ENCODE measurements at places on chromosomes 3 and 15.

GRCh38 chr3:187987924-187988323, 166.0 kb upstream of the LPP start:
- no peak for ATAC-seq

DNA sequence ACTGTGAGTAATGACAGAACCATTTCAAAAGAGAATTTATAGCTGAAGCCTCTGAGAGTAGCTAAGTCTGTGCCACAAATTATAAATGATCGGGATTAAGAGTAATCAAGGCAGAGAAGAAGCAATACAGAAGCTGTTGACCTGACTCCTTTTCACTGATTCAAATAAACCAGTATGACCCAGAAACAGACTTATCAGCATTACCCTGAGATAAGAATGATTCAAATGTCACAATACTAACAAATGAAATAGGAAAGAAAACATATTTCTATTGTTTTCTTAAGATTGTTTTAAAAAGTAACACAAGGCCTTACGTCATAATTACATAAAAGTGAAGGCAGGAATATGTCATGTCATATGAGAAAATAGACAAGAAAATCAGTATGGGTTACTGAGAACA, 1534.6 kb downstream of the SI start:
- no peak for ATAC-seq

DNA sequence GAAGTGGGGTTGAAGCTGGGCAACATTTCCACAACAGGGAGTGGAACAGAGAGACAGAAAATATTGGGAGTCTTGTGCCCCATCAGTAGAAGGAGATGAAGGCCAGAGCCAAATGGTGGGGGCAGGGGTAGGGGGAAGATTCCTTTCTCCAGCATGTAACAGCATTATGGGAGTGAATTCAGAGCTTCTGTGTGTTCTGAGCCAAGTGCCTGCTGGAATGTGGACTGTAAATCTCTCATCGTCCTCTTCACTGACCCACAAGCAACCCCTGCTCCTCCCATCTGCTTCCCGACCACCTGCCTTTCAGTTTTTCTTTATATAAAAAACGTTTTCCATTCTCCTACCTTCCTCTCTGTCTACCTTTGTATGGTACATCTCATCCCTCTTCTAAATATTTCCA, 344.2 kb upstream of the TPRG1 start:
- no peak for ATAC-seq

DNA sequence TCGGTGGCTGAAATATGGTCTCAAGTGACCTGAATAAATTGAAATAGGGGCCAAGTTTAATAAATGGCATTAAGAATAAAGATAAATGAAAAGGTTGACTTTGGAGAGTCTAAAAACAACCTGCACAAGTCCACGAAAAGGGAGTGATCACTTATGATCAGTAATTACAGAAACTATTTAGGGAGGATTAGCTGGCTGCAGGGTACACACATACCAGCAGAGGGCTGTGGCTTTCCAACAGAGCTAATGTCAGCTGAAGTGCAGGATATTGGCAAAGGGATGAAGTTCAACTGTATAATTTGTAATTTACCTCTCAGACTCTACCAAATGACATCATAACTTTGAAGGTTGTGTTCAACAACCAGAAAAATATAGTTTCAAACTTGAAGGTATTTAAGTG, 86.8 kb downstream of the SYNPR start:
- no peak for ATAC-seq

DNA sequence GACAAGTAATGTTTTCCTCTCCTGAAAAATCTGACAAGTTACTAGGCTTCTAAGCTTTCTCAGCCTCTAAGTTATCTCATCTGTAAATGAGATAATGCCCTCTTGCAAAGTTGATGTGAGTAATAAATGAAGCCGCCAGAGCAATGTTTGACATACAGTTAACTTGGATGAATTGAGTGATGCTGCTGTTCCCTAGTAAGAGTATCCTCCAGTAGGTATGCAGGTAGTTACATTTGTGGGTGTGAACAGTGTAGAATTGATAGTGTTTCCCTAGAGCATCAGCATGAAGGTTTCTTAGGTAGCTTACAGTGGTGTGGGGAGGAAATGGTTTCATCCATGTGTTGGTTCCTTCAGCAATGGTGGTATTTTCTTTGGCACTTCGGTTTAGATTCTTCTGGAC, 3.4 kb downstream of the ATP2C1 start:
- no peak for ATAC-seq

DNA sequence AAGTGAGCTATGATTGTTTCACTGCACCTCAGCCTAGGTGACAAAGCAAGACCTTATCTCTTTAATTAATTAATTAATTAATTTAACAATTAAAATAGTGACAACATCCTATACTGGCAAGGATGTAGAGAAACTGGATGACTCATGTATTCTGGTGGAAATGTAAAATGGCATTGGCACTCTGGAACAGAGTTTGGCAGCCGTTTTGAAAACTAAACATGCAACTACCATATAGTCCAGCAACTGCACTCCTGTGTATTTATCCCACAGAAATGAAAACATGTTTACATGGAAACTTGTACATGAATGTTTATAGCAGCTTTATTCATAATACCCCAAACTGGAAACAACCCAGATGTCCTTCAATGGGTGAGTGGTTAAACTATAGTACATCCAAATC, 56.6 kb downstream of the ANP32A start:
- no peak for ATAC-seq

DNA sequence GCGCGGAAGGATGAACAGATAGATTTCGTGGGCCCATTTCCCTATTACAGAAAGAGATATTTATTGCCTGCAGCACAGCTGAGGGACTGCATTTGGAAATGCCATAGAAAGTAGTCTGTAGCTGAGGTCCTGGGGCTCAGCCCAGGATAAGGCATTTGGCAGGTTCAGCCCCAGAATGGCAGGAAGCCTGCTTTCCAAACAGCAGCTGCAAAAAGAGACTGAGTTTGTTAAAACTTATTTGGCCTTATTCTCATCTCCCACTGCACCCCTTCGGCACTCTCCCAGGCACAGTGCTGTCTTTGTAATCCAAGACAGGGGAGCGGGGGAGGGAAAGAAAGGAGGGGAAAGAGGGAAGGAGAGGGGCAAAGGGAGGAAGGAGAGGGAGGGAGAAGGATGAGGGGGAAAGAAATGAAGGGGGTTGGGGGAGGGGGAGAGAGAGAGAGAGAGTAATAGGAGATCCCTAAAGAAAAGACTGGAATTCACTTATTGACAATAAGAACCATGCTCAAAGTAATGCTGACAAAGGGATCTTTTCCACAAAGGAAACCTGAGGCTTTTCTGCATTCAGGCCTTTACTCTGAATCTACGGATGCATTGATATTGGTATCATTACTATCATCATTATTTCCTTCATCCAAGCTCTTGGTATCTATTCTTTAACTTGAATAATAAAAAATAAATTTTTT, 94.0 kb upstream of the LRRN1 start:
- ATAC-seq = no peak

GRCh38 chr3:78421247-78421966, 1346.4 kb downstream of the ROBO1 start:
- ATAC-seq = no peak

GRCh38 chr3:105334138-105334882, 32.4 kb upstream of the ALCAM start:
- ATAC-seq = no peak

GRCh38 chr3:123036352-123037014, 8.9 kb upstream of the SEMA5B start:
- ATAC-seq = peak; percentile 80

- ATAC-seq = no peak
These were observed 14.1 kb downstream of the ITGA11 start for GRCh38 chr15:68417897-68418296.

- ATAC-seq = no peak
These were observed 23.2 kb downstream of the CYFIP1 start for GRCh38 chr15:22956978-22957260.

DNA sequence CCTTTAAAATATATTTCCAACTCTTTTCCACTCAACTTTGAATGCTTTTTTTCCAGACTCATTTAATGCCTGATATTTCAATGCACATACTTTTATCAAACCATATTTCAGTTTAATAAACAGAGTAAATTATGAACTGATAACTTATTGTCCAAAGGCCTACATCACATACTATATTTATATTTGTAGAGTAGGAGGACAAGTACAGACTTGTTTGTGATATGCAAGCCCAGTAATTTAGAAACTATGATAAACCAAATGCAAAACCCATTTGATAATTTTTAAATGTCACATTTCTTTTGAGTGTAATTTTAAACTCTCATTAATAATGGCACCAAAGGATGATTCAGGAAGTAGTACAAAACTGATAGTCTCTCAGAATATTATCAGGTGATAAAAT, 3.3 kb downstream of the RFX7 start:
- no peak for ATAC-seq

- no peak for ATAC-seq
These were observed 121.7 kb upstream of the CFAP20DC start for GRCh38 chr3:59171491-59171890.

DNA sequence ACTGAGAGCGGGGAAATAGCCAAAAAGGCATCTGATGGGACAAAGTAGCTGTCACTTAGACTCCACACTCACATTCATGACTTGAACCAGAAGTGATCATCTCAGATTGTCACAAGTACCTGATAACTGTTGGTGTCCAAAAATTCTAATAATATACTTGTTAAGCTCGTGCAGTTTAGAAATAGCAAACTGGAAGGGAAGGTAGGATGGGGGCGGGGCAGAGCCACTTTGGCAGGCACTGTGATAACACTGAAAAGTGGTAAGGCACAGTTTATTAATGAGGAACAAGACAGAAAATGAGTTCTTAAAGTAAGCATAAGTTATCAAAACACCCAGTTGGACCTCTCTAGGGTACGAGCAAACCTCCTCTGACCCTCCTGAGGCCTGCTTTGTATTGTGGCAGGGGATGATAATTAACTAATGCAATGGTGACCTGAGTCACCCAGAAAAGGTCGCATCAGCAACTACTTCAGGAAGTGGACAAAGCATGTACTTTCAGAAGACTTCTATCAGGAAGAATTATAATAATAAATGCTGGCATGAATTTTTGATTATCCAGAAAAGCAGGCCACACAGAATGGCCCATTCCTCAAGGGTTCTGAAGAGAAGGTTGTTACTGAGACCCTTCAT, 54.4 kb downstream of the ADCY5 start:
- no peak for ATAC-seq

- ATAC-seq = no peak
These were observed 603.6 kb downstream of the PLOD2 start for GRCh38 chr3:145557405-145557804.

DNA sequence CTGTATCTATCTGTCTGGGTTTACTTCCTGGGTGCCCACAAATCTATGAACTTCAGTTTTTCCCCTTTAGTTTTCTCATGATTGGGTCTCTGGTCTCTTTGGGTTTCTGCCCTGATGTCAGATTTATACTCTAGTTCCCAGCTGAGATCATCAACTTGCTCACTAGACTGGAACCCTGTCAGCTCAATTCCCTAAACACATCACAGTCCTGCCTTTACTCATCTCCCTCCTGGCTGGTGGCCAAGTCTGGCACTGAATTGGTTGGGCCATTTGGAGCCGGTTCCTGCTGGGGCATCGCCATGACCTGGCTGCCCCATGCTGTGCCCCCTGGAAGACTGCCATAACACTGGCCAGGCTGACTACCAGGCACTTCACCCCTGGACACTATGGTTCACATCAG, 345.3 kb downstream of the CHST2 start:
- peak; percentile 43 for ATAC-seq

DNA sequence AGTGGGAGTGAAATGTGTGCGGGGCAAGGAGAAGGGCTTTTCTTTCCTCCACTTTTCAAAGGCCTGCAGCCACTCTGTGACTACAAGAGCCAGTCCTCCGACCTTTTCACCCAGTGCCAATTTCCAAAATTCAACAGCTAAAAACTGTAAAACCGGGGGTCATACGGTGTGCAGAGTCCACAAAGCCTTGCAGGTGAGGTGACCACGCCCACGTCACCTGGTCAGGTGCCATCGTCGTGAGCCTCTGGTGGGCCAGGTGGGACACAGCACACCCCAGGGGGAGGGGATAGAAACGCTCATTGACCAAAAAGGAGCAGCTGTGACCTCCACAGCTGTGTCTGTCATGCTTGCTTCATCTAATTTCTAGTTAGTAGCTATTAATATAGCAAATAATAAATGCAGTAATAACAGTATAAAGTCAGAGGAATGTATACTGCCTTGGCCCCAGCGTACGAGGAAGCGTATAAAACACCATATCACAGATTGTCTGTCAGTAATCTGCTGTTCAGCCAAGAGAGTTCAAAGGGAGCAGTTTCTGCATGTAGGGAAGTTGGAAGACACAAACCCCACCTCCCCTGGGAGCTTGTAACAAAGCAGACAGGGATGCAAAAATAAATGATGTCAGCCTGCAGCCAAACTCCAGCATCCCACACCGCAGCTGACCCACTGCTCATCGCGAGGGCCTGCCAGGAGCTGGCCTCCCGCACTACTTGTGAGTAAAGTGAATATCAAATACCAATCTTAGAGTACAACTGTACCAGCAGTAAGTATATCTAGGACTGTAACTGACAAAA, 86.7 kb downstream of the VGLL4 start:
- ATAC-seq = no peak

DNA sequence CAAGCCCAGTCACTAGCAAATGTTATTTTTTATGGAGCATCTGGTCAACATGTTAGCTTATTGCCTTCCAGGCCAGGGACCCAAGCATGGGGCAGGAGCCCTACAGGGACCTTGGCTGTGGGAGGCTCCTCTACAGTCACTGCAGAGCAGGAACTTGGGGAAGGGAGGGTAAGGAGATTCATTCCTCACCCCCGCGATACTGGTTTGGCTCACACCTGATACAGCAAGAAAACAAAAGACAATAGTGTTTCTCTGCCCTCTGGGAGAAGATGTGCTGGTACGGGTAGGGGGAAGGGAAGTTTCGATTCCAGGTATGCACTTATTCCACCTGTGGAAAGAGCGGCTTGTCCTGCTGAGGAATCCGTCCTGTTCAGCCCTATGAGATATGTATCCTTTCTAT, 77.6 kb downstream of the SLC12A8 start:
- ATAC-seq = peak; percentile 27

GRCh38 chr3:194489736-194490612, 3.2 kb upstream of the ATP13A3 start:
- no peak for ATAC-seq

DNA sequence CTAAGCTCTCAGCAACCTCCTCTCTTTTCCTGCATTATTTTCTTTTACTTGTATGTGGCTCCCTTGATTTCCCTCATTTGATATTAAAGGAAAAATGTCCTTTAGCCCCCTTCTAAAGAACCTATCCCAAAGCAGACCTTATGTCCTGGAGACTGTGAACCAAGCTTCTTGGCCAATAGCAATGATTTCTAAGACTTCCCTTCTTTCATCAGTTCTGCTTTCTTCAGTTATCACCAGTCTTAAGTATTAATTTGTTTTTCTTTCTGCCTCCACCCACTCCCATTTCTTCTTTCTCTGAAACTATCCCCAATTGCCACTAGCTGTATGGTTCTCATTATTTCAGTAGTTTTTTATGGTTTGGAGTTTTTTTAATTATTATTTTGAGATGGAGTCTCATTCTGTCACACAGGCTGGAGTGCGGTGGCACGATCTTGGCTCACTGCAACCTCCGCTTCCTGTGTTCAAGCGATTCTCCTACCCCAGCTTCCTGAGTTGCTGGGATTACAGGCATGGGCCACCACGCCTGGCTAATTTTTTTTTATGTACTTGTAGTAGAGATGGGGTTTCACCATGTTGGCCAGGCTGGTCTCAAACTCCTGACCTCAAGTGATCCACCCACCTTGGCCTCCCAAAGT, 12.1 kb downstream of the TMOD3 start:
- no peak for ATAC-seq

- ATAC-seq = peak; percentile 97
These were observed 34.3 kb downstream of the ZMAT3 start for GRCh38 chr3:179037351-179037750.

Data from esophagus mucosa (tissue), 1 donor.